D721Med (cell line): ENCODE measurements at places on chromosomes 11 and 22.

- DNase-seq: no peak
These were observed 38.1 kb upstream of the OPCML start for GRCh38 chr11:133570376-133570775.

DNA sequence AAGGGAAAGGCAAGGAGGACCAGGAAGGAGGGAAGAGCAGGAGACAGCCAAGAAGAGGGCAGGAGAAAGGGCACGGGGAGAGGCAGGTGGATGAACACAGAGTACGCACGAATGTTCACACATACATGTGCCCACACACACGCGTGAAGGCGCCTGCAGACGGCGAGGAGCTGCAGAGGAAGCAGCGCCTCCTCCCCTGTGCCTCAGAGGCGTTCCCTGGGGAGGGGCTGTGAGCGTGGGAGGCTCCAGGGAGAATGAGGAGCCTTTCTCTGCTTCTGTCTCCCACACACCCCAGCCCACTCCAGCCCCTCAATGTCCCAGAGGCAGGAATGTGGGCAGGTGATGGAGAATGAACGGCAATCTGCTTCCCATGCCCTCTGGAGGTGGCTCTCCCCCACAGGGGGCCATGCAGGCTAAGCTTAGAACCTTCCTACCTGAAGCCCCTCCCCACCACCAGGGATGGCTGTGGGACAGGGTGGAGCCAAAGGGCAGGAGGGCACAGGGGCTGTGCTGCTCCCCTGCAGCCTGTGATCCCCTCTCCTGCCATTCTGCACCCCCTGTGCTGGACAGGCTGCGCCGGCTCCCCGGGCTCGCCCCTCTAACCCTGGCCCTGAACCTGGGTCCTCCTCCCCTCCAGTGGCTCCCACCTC is 25.3 kb downstream of the PPM1F start:
- no peak for DNase-seq

DNA sequence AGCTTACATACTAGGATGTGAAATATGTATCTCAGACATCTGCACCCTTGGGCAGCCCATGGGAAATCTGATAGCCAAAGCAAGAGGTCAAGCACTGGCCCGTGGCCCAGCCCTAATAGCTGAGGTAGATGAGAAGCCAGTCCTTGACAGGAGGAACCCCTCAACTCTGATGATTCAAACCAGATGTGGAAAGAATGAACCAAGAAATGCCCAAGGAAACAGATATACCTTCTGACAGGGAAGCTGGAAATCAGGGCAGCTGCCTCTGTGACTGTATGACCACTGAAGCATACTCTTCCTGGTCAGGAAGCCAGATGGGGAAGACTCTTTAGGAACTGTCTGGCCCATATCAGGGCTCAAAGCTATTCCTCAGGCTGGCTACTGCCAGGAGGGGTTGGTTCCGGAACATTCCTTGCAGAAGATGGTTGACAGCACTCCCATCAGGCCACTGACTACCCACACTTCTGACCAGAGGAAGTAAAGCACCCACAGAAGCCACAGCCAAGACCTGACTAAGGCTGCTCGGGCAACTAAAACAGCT is 124.2 kb downstream of the SWAP70 start:
- no peak for DNase-seq

- DNase-seq: no peak
These were observed 30.6 kb upstream of the RFPL3 start for GRCh38 chr22:32327066-32327465.

DNA sequence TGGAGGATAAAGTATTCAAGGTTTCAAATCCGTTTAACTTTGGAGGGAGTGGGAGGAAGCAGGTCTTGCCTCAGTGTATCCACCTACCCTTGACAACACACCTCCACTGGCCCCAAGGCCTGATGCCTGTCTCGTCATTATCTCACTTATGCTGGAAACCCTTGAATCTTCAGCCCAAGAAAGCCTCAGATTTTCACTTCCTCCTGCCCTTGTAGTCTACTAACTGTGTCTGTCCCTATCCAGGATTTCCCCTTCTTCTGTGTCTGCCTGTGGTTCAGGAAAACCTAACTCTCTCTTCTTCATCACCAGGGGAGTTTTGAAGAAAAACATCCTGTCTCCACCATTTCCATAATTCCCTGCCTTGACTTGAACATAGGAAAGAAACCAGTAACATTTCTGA is 56.1 kb downstream of the SYT9 start:
- no peak for DNase-seq

GRCh38 chr11:65637794-65638419 is at the start of gene SIPA1:
TSS of gene SIPA1 (plus strand) at chr11:65638101. CDS start at chr11:65640922, 2,821 bp downstream.
- DNase-seq: no peak

GRCh38 chr11:47388697-47389576 is 10.6 kb upstream of the SPI1 start:
- no peak for DNase-seq

- DNase-seq: no peak
These were observed 411.7 kb downstream of the CADM1 start for GRCh38 chr11:115092516-115092915.

DNA sequence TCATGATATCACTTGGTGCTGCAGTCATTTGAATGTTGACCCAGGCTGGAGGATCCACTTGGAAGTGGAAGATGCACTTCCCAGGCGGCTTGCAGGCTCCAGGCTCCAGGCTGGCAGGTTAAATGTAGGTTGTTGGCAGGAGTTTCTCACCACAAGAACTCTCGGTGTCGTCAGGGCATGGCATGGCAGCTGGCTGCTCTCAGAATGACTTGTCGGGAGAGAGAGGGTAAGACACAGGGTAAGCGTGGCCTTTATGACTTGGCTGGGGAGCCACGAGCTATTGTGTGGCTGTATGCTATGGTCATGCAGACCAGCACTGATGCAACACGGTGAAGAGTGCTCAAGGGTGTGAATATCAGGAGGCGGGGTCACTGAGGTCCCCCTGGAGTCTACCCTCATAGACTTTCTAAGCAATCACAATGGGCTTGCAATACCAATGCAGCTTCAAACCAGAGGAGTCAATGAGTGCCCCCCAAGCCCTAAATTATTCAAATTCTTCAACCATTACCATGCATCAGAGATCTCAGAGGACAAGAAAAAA is 1027.7 kb downstream of the OPCML start:
- no peak for DNase-seq

DNA sequence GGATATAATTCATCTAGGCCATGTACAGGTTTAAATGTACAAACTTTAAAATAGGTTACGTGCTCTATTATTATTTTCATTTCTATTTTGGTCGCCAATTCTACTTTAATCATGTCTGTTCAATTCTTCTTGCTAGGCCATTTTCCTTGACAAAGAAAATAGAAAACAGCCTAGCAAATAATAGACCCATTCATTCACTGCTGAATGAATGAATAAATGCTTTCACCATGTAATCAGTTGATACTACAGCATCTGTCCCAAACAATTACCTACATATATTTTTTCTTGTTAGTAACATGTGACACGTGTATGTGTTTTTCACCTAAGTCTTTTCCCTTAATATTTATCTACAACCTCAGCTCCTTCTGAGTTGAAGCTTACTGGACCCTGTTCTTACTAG is 27.5 kb downstream of the SNX19 start:
- no peak for DNase-seq

- no peak for DNase-seq
These were observed 2.0 kb downstream of the SYT12 start for GRCh38 chr11:67024966-67025365.

- DNase-seq: no peak
These were observed 4.7 kb downstream of the C11orf52 start for GRCh38 chr11:111923351-111923788.

DNA sequence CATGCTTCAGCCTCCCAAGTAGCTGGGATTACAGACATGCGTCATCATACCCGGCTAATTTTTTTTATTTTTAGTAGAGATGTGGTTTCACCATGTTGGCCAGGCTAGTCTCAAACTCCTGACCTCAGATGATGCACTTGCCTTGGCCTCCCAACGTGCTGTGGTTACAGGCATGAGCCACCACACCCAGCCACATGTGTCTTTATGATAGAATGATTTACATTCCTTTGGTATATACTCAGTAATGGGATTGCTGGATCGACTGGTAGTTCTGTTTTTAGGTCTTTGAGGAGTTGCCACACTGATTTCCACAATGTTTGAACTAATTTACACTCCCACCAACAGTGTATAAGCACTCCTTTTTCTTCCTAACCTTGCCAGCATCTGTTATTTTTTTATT is 276.2 kb downstream of the METTL15 start:
- DNase-seq: no peak

DNA sequence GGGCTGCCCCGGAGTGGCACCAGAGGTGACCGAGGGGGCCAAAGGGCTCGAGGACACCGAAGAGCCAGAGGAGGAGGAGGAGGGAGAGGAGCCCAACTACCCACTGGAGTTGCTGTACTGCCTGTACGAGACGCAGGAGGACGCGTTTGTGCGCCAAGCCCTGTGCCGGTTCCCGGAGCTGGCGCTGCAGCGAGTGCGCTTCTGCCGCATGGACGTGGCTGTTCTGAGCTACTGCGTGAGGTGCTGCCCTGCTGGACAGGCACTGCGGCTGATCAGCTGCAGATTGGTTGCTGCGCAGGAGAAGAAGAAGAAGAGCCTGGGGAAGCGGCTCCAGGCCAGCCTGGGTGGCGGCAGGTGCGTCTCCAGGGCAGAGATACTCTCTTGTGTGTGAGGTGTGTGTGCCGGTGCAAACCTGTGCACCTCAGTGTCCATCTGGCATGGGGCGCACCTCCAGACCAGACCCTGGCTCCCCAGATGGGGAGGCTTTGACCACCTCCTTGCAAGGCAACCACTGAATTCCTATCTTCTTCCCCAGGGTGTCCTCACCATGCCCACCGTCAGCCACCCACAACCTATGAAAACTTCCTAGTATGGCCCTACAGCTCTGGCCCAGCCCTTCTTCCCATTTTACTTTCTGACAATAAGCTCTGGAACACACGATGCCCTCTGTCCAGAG is 3.4 kb downstream of the NLRP6 start:
- no peak for DNase-seq

DNA sequence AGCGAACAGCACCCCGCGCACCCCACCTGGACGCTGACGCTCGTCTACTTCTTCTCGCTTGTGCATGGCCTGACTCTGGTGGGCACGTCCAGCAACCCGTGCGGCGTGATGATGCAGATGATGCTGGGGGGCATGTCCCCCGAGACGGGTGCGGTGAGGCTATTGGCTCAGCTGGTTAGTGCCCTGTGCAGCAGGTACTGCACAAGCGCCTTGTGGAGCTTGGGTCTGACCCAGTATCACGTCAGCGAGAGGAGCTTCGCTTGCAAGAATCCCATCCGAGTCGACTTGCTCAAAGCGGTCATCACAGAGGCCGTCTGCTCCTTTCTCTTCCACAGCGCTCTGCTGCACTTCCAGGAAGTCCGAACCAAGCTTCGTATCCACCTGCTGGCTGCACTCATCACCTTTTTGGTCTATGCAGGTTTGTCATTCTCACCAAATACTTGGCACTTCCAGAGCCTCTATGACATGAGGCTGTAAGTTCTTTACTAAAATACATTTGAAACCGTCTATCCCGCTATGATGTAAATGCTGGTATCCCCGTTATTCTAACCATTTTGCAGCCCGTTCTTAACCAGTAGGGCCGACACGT is 535 bp downstream of the AQP11 start:
- DNase-seq: no peak

GRCh38 chr11:68071281-68072048 is 32.6 kb downstream of the TCIRG1 start:
- no peak for DNase-seq

GRCh38 chr11:134346976-134347350 is 15.2 kb downstream of the GLB1L2 start:
- no peak for DNase-seq

DNA sequence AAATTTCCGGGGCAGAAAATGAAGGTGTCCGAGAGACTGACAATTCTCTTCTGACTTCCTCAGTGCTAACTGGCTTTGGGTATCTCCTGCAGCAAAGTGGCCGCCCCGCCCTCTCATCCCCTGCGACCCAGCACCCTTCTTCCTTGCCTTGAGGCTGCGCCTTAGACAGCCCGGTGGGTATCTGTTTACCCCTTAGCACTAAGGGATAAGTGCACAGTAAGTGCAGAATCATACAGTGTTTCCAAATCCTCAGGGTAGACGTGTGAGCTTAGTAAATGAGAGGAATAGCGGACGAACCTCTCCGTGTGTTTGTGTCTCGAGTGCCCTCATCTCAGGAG is 368 bp upstream of the CHORDC1 start:
- DNase-seq: no peak

GRCh38 chr11:55357560-55358184 is 10.1 kb upstream of the OR4A15 start:
- DNase-seq: no peak

DNA sequence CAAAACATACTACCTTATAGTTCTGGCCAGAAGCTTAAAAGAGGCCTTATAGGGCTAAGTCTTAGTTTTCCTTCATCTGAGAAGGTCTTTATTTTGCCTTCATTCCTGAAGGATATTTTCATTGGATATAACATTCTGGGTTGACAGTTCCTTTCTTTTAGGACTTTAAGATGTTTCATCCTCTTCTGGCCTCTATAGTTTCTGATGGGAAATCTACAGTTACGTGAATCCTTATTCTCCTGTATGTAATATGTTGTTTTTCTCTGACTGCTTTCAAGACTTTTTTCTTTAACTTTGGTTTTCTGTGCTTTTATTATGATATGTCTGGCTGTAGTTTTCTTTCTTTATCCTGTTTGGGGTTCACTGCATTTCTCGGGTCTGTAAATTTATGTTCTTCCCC is 48.2 kb downstream of the BCR start:
- no peak for DNase-seq

DNA sequence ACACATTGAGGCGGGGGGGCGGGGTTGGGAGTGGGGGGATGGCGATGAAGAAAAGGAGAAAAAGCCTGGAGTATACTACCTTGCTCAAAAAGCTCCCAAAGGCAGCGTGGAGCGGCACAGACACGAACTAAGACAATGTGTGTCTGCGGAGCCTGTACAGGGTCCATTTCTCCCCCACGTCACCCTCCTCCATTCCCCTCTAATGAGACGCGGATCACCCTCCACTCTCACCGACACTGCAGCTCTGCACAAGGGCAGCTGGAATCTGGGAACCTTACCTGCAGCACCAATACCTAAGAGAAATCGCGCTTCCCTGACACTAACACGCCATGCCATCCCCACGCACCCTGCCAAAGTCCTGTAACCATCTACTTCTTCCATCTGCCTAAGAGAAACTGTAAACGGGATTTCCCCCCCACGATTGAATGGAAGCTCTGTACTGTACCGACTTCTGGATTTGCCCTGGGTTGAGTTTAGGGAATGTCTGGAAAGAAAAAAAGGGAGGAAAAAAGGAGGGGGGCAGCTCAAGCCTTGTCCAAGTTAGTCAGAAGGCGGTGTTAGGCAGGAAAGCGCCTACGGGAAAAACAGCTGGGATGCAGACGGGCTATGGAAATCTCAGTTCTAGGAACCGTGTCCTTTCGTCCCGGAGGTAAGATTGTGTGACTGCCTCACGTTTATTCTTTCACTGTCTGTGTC is 125.7 kb upstream of the C11orf58 start:
- no peak for DNase-seq

DNA sequence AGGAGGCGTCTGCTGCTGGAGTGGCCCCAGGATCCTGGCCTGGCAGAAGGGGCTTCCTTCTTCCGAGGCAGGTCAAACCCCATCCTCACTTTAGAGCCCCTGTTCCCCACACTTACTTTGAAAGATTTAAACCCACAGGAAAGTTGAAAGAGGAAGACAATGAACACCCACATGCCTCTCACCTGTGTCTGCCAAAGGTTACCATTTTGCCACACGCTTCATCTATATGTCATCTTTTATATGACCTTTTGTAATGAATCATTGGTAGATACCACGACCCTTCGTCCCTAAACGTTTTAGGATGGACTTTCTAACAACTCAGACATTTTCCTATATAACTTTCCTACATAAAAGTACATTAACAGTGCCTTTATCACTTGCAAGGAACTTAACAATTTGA is 39.8 kb upstream of the BID start:
- no peak for DNase-seq

- no peak for DNase-seq
These were observed 54.5 kb upstream of the PLET1 start for GRCh38 chr11:112315057-112315720.

GRCh38 chr22:33922349-33922681 is 2.0 kb upstream of the LARGE1 start:
- DNase-seq: no peak
